Stimulated activated CD4-positive, alpha-beta T cell treated with anti-CD3 and anti-CD28 coated beads, Interleukin-15, amount 100 ng/mL, for 1 hour (primary cell): ENCODE measurements at places on chromosomes 1 and 21.

DNA sequence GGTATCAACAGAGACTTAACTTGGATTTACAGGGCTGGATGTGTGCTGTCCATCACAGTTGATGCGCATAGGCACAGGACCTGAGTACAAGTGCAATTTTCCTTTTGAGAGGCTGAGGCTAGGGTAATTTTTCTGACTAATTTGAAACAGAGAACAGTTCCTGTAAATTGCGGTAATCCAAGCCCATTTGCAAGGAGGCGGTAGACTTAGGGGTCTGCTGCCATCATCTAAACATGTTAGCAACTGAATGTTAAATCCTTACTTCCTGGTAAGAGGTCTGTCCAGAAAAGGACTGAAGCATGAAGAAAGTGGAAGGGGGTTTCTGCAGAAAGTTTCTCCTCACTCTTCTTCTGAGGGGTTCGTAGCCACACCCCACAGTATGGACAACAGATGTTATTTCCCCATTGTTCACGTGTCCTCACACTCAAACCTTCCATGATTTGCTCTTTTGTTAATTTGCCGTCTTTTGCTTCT, 23.7 kb upstream of the C1orf198 start:
- no peak for DNase-seq

DNA sequence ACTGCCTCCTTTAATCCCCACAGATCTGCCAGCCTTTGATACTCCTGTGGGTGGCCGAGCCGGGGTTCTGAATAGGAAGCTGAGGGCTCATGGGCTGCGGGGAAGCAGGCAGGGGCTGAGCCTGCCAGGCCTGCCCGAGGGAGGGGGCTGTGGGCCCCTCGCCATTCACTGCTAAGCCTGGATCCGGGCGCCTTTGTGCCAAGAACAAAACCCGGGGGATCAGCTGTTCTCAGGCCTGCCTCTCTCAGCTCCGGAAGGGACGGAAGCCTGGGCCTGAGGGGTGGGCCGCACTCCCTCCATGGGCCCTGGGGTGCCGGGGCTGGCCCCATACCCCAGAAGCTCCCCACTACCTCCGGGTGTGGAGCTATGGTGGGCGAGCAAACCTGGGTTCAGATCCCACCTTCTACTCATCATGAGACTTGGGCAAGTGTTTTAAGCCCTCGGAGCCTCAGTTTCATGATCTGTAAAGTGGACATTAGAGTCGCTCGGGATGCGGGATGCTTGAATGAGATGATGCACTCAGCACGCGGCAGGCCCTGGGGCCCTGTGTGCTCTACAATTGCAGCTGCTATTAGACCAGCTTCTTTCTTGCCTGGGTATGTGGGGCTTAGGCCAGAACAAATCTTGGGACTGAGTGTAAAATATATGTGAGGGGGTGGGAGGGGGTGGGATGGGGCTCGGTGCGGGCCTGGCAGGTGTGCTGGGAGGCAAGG, 19.2 kb upstream of the EPHA2 start:
- DNase-seq, result no peak

DNA sequence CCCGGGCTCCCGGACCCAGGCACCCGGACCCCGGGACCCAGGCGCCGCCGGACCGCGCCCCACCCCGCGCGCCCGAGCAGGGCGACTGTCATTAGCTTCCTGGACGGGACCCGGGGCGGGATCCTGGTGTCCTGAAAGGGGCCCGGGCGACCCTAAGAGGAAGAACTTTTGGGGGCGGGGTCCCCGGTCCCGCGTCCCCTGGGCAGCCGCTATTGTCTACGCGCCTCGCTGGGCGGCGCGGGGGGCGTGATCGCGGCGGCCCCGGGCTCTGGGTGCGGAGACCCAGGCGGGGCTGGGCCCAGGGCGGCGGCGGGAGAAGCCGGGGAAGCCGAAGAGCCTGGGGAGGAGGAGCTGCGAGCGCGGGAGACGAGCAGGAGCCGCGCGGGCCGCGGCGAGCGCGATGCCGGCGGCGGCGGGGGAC, 465 bp downstream of the HUNK start:
- no peak for DNase-seq

- no peak for DNase-seq
These were observed 457 bp downstream of the SRM start for GRCh38 chr1:11059155-11059967.

- no peak for DNase-seq
These were observed 82.4 kb upstream of the PLPPR4 start for GRCh38 chr1:99181892-99182291.

DNA sequence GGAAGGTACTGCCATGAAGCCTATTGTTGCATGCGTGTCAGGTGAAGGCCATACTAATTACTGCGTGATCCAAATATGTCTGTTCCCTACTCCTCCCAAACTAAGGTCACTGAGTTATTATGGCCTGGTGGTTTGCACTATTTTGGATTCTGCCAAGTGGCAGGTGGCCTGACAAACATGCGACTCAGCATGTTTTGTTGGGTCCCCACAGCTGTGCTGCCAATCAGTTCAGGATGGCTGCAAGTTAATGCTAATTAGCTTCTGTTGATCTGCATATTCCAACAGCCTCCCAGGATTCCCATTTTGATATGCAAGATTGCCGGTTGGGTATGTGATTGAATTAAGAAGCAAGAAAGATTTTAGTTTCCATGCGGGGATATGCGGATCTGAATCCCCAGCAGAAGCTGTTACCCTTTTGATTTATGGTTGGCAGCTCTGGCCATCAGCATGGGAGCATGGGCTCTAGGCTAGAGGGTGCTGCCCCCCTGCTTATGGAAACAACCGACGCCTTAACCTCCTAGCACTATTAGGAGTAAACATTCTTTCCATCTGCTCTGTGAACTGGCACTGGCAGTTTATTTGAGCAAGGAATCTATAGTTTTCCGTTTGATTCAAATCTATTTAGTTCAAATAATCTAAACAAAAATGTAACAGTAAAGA, 429.8 kb upstream of the C1orf87 start:
- DNase-seq, result no peak

DNA sequence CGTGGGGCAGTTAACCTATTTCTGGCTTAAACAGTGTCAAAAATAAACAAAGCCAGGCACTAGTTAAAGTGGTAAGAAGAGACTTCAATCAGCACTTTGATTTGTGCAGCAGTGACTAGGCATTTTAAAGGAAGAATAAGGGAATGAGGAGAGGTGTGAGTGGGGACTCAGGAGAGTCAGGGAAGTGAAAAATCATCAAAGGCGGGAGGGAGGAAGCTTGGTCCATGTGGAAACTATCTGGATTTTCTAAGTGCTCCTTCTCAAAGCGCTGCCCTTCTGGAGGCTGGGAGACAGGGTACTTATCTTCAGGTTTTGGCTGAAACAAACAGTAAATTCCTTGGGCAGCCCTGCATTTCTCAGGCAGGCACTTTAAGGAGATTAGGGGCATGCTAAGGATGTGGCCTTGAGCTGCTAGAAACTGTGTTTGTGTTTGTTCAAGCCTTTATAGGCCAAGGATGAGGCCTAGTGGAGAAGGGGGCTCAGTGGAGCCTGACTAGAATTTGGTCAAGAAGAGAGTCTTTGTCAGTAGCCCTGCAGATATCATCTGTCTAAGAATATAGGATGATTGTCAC, 486.5 kb downstream of the SIPA1L2 start:
- no peak for DNase-seq

- no peak for DNase-seq
These were observed 537.6 kb downstream of the MATN1 start for GRCh38 chr1:30185809-30186208.

DNA sequence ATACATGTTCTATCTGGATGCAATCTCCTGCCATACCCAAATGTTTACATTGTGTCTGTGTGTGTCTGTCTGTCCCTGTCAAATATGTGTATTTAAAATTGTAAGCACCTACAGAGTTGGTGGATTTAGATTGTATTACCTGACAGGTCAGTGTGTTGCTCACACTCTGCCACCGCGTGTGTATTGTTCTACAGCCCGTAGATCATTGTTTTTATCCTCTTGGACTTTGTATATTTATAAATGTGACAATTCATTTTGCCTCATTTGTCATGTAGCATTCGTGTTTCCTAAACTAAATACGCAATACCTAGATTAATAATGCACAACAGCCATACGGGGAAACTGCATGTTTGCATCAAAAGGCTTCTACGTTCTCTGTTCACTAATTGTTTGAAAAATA, 634 bp downstream of the ALG14 start:
- DNase-seq, result no peak

DNA sequence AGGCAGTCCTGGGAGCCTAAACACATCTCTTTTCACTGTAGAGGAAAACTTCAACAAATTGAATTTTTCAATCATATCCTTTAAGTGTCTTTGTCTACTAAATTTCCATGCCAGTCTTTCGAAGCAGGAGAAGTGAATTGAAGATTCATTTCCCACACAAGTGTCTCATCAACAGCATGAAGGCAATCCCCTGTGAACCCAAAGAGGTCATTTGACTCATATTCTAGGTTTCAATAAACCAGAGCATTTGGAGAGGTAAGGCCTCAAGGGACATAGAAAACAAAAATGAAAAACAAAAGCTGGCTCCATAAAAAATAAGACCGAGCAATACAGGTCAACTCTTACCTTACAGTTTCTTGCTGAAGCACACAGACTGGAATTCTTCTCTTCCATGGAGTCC, 94.1 kb upstream of the ATP1B1 start:
- no peak for DNase-seq

DNA sequence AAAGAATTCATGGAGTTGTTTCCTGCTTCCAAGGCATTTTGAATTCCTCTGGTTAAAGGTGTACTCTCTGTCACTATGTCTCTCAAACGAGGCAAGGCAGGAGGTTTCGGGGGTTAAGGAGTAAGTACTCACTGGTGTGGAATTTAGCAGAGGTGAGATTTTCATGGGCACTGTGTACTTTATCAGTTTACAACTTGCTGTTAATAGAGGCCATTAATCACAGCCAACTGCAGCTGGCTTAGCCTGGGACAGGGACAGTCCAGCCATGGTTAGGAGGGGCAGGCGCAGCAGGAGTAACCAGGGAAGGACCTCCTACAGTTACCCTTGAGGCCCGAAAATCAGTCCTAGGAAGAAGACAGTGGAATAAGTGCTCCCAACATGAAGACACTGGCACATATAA, 18.1 kb upstream of the TMEM9 start:
- DNase-seq, result no peak

DNA sequence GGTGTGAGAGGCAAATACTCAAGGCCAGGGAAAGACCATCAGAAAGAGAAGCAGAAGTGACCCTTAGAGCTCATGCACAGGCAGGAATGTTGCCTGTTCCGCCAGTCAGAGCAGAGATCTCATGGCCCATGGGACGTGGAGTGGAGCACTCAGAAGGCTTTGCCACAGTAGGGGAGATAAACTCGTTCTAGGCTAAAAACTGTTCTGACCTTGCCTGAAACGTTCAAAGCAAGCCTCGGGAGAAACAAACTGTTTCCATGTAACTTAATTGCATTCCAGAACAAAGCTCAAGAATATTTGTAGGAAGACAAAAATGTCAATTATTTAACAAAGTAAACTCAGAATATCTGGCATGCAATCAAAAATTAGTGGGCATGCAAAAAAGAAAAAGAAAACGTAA, 20.7 kb upstream of the SLC19A1 start:
- no peak for DNase-seq

DNA sequence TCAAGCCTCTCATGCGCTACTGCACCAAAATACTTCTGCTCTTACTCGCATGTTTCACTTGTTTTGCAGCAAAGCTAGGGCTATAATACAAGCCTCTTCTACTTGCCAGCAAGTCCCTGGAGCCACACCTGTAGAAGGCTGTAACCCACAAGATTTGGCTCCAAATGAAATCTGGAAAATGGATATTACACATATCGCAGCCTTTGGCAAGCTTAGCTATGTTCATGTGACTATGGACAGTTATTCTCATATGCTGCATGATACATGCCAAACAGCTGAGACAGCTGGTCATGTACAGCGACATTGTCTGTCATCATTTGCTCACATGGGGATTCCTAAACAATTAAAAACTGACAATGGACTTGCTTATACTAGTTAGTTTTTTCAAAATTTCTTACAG, 270.3 kb downstream of the COL11A1 start:
- DNase-seq, result no peak

GRCh38 chr1:183227422-183228346, 41.6 kb downstream of the LAMC2 start:
- DNase-seq, result no peak

- no peak for DNase-seq
These were observed 21.0 kb upstream of the LORICRIN start for GRCh38 chr1:153238527-153238926.

- no peak for DNase-seq
These were observed 16.3 kb downstream of the CRYBG2 start for GRCh38 chr1:26337625-26338024.

DNA sequence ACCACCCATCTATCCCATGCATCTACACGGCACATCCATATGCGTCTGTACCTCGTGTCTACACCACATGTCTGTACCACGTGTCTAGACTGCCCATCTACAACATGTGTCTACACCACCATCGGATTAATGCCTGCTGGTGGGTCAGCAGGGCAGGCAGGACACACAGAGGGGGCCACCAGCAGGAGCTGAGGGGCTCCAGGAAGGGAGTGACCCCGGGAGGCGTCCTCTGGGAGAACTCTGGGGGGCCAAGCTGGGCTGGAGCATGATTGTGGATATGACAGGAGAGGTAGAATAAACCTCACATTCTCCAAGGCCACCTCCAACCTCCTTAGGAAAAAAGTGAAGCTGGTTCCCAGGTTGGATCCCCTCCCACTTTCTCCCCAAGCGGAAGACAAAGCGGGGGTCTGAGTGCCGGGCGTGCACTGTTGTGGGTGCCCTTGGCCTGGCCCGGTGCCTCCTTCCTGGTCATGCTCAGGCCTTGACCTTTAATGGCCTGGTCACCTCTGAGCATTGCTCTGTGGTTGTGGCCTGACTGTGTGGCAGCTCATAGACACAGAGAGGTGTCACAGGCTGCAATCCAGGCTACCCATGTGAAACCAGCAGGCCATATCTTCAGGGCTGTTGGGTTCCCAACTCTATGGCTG, 881 bp upstream of the ACTRT2 start:
- DNase-seq, result no peak

DNA sequence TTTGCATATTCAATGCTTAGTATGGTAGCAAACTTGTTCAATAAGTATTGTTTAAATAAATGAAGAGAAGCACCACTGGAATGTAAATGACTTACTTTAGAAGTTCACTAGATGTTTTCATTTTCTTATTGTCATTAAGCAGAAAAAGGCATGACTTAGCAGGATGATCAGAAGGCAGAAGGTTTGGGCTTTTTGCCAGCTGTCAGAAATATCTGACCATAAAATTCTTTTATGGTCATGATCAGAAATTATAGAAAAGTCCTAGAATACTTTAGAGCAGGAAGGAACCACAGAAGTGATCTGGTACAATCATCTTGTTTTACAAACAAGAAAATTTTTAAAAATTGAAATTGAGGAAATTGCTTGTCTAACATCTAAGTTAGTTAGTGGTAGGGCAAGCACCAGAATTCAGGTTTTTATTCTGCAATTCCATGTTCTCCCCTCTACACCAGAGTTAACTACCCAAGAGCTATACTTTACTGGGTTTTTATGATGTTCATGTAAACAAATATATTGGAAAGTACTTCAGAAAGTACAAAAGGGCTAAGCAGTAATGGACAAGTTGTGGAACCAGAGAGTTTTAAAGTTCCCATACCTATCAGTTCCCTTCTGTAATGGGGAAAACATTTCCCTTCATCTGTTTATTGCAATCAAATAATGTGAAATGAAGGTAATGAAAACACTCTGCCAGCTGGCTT, 10.1 kb downstream of the FMO5 start:
- DNase-seq, result no peak
